Fibroblast of the conjunctiva (primary cell): ENCODE measurements at places on chromosomes 7 and 10.

DNA sequence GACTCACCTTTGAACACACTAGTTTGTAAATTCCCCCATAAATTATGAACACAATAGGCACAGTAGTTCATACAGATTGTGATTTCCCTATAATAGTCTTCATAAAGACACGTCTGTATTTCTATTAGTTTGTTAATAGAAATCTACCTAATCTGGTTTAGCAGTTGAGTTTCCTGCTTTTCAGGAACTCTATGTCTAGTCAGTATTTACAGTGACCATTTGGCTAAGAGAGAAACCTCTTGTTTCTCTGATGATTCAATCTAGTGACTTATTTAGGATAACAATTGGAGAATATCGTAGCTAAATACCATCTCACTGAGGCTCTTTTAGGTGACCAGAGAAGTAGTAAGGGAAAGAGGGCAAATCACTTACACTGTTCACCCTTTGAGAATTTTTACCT is 5.9 kb upstream of the HERPUD2 start:
- DNase-seq = no peak

DNA sequence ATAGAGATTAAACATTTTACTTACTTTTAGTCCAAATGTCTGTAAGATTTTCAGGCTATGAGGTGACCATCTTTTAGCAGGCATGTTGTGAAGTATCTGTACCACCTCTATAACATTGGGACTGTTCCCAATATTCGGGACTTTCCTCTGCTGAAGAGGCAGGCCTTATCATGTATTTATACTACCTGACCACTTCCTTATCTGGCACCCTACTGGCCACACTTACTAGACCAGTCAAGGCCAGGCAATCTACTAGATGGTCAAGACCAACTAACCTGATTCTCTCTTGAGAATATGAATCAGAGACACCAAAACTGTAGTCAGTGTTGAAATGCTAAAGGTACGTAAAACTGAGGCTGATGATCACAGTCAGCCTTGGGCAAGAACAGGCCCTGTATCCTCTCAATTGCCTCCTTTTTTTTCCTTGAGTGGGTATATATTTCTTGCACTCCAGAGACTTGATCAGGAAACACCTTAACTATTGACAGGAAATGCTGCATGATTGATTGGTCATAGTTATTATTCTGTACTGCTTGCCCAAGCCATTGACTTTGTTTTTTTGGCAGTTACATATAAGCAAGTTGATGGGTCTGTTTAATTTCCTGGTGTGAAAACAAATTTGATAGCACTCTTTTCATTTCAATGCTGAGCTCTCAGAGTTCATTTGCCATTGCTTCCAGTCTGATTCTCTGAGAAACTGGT is 5.2 kb upstream of the PRKAR2B start:
- no peak for DNase-seq

GRCh38 chr10:76906256-76906655 is 731.4 kb downstream of the KCNMA1 start:
- DNase-seq = no peak

- no peak for DNase-seq
Observed at GRCh38 chr10:6504296-6504695, 75.8 kb downstream of the PRKCQ start.

DNA sequence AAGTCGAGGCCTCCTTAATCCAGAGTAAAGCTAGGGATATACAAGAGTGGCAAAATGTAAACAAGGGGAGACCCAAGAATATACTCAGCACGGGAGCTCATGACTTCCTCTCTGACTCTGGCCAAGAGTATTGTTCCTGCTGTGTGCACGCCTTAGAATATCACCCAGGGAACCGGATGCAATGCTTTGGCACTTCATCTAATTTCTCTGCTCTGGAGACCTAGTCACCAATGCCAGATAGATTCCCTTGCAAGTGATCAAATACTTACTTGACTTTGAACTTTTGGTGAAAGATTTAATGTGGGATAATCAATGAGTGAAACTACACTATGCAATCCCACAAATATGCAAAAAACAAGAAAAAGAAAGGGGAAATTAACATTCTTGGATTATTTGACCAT is 695.5 kb downstream of the INHBA start:
- DNase-seq = no peak

GRCh38 chr7:121837462-121837861 is 35.5 kb upstream of the PTPRZ1 start:
- DNase-seq = no peak

- no peak for DNase-seq
Observed at GRCh38 chr10:95289003-95289920, 1.5 kb downstream of the PDLIM1 start.

DNA sequence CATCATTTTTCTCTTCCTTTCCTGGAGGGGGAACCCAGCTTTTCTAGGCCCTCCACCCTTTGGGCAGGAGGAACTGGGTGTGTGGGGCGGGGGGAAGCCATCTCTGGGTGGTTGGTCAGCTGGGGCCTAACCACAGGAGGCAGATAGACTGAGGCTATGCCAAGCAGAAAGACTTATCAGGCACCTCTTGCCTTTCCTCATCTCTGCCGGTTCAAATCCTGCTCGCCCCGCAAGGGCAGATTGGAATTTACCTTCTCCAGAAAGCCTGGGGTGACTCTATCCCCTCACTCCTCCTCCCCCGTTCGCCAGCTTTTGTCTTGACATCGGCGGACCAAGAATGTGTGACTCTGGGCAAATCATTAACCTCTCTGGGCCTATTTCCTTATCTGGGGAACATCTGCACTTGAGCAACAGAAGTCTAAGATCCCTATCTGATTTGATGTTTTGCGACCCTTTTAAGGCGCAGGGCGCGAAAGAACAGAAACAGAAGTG is 584 bp upstream of the GARS1 start:
- no peak for DNase-seq

- DNase-seq = no peak
Observed at GRCh38 chr10:126314863-126315493, 73.3 kb downstream of the ADAM12 start.

DNA sequence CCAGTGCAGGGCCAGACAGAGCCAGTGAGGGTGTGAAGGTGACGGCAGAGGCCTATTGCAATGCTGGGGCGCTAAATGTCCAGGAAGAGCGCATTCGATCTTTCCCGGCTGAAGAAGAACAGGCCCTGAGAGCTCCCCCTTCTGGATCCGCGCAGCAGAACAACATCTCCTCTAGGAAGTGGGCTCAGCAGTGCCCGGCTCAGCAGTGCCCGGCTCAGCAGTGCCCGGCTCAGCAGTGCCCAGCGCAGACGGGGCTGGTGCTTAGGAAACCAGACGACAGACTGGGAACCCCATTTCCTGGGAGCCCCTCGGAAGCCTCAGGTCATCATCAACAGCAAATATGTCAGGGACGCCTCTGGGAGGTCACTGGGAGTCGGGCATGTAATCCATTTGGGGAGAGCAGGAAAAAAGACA is 4.7 kb upstream of the NOS3 start:
- no peak for DNase-seq

DNA sequence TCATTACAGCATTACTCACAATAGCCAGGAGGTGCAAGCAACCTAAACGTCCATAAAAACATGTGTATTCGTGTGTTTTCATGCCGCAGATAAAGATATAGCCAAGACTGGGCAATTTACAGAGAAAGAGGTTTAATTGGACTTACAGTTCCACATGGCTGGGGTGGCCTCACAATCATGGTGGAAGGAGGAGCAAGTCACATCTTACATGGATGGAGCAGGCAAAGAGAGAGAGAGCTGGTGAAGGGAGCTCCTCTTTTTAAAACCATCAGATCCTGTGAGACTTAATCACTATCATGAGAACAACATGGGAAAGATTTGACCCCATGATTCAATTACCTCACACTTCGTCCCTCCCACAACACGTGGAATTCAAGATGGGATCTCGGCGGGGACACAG is 33.0 kb downstream of the PDLIM1 start:
- no peak for DNase-seq

DNA sequence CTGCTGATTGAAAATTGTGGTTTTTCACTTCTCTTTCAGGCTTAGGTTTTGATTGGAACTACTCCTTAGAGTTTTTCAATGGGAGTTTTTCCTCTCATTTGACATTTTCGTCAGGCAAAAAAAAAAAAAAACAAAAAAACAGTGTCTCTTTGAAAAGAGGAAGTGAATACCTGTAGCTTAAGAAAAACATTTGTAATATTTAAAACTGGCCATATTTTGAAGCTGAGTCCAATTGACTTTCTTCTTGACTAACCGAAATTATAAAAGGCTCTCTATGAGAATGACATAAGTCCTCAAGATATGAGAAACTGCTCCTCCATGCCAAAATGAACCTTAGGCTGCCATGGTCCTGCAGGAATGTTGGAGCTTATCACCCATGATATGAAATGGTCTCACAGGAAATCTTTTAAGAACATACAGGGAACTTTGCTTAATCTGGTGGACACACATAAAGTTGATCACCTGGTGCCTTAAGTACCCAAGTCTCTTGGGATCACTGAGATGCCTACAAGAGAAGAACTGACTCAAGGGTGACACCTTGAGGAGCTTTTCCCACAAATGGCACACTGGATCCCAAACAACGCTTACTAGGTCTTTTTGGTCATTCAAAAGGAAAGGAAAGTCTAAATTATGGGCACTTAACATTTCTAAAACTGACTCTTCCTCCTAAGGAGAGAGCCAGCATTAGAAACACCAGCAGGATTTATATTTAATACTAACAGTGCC is 263.4 kb downstream of the CDC14C start:
- no peak for DNase-seq

GRCh38 chr7:117249696-117250095 is 73.2 kb downstream of the WNT2 start:
- no peak for DNase-seq

GRCh38 chr7:105779856-105780780 is 96.3 kb downstream of the ATXN7L1 start:
- no peak for DNase-seq

- no peak for DNase-seq
Observed at GRCh38 chr7:134419085-134419484, 39.8 kb downstream of the AKR1B1 start.

- DNase-seq = no peak
Observed at GRCh38 chr7:341841-342638, 52.1 kb downstream of the FOXL3 start.

DNA sequence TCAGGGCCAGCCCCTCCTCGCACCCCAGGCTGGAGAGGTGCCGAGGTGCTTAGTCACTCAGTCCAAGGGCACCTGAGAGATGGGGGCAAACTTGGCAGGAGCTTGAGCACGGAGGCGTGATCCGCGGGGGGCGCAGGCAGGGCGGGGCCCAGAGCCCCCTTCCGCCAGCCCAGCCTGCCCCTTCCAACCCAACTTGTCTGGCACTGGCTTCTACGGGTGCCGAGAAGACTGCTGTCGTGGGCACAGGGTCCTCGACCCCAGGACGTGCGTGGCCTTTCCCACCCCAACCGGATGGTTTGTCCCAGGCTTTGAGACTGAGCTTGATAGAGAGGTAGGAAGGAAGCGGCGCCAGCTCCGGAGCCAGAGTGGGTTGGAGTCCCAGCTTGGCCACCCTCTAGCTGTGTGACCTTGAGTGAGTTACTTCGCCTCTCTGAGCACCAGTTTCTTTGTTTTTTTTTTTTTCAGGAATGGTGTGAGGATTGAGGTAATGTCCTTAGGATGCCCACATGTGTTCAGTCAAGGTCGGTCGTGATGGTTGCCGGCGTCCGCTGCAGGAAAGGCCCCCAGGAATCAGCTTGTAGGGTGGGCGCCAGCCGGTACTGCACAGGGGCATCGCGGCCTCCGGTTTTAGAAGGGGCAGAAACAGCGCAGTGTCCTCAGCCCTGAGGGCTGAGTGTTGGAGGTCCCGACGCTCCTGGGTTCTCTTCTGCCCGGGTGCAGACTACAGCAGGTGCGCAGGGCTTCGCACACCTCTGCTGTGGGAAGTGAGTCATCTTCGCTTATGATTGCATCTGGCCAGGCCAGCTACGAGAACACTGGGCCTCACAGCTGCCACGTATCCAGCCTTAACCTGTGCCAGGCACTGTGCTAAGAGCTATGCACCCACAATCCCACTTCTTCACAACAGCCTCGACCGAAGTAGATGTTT is 28.6 kb upstream of the VAX1 start:
- no peak for DNase-seq
